ENCODE measurements at places on chromosomes 3 and 15.
A peak's percentile ranks its signal among the peaks of the same experiment; 100 is the strongest.

DNA sequence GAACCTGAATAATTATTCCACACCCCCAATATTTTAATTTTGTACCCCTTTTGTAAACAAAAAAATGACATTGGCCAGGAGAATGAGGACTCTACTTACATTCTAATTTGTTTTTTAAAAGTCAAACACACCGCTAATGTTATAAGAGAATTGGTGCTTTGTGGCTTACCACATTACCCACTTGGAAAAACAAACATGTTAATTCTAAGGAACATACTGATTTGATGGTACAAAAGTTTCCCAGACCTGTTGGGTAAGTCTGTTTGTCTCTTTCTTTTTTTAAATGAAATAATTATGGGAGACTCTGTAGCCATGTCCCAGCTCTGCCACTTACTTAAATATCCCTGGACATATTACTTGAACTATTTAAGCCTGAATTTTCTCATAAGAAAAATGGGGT, 352.5 kb upstream of the C2CD4B start:
- DNase-seq = no peak

GRCh38 chr15:90691982-90692773, 25.0 kb upstream of the BLM start:
- no peak for DNase-seq

DNA sequence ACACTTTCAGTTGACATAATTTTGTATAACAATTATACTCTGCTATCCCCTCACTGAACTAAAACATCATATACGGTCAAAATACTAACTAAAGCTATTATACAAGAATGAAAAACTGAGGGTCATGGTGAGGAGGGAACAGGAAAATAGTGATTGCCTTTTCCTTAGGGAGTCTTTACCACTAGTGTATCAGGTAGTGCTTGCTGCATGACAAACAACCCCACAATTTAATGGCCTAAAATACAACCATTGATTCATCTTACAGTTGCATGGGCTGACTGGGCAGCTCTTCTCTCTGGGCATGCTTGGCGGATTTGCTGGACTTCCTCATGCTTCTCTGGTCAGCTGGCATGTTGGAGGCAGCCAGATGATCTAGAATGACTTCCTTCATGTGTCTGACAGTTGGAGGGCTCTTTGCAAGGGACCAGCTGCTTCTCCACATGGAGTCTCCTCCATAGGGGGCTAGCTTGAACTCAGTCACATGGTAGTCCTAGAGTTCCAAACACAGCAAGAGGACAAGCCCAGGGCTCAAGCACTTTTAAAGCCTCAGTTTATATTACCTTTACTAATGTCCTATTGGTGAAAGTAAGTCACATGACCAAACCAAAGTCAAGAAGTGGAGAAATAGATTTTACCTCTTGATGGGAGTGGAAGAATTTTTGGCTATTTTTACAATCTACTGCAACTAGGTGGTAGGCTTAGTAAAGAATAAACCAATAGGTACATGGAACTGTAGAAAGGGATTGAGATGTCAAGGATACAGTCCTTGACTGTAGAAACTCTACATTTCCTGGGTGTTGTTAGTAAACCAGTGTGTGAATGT, 18.8 kb downstream of the THAP10 start:
- DNase-seq = no peak

DNA sequence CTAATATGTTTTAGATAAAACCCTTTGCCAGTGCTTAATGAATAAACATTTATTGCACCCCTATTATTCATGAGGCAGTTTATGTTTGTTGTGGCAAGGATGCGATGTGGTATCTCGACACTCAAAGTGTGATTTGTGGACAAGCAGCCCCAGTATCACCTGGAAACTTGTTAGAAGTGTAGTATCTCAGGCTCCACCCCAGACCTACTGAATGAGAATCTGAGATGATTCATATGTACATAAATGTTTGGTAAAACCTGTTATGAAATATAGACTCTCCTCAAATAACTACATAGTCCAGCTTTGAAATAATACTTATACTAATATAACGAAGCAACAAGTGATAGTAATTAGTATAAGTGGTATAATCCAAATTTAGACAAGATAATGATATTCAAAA, 914.8 kb downstream of the TUSC7 start:
- DNase-seq = no peak

GRCh38 chr15:70258369-70259027, 160.8 kb upstream of the TLE3 start:
- no peak for DNase-seq

GRCh38 chr3:184742676-184743135, 30.8 kb upstream of the MAGEF1 start:
- DNase-seq = no peak

- DNase-seq = no peak
These were observed 71.8 kb upstream of the FHIT start for GRCh38 chr3:61323094-61323493.

DNA sequence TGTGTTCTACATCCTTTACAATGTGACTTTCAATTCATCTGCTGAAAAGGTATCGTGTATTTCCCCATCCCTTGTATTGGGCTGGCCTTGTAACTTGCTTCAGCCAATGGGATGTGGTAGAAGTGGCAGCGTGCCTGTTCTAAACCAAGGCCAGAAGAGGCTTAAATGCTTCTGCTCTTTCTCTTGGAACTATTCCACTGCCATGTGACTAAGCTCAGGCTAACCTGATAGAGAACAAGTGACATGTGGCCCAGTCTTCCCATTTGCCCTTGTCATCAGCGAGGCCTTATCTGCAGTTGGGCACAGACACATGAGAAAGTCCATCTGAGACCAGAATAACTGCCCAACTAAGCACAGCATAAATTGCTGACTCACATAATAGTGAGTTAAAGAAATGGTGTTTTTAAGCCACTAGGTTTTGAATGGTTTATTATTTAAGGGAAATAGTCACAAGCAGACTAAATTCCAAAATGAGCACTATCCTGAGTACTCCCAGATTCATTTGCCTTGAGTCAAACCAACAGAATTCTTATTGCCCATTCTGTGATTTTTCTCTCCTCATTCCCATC, 230.2 kb downstream of the CPNE4 start:
- no peak for DNase-seq

GRCh38 chr15:96343113-96344059, 12.9 kb downstream of the NR2F2 start:
- DNase-seq = no peak

GRCh38 chr3:185366913-185367312, 4.0 kb downstream of the MAP3K13 start:
- no peak for DNase-seq

GRCh38 chr3:24513463-24513862, 18.8 kb upstream of the THRB start:
- DNase-seq = no peak

DNA sequence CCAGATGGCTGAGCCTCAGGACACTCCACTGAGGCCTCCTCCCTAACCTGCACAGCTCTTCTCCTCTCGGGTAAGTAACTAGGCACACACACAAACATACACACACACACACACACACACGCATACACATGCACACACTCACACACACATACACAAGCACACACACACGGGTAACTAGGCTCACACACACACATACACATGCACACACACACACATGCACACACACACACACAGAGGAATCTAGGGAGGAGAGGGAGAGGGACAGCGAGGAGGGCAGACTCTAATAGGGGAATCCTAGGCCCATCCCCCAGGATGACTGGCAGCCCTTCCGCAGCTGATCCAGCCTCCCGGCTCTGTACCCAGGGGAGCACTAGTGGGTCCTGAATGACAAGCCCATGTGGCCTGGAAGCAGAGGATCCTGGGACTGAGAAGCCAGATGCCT, 177.4 kb upstream of the LINGO1 start:
- DNase-seq = peak; percentile 50

DNA sequence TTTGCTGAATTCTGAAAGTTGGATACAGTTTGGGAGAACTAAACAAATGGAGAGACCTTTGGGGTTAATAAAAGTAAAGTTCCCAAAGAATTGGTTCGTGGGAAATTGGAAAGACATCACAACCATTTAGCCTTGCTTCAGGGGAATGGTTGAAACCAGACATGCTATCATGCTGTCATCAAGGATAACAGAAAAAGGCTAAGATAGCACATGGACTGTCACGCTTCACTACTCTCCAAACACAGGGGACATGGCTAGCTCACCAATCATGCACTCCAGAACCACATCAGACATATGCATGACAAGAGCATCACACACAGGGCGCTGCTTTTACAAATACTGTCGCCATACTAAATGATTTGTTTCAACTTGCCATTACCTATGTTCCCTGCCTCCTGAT, 671.7 kb upstream of the ROBO1 start:
- DNase-seq = no peak

- no peak for DNase-seq
These were observed 150.2 kb downstream of the IMPG2 start for GRCh38 chr3:101170062-101170771.

GRCh38 chr3:137330246-137330645, 372.5 kb downstream of the IL20RB start:
- no peak for DNase-seq

DNA sequence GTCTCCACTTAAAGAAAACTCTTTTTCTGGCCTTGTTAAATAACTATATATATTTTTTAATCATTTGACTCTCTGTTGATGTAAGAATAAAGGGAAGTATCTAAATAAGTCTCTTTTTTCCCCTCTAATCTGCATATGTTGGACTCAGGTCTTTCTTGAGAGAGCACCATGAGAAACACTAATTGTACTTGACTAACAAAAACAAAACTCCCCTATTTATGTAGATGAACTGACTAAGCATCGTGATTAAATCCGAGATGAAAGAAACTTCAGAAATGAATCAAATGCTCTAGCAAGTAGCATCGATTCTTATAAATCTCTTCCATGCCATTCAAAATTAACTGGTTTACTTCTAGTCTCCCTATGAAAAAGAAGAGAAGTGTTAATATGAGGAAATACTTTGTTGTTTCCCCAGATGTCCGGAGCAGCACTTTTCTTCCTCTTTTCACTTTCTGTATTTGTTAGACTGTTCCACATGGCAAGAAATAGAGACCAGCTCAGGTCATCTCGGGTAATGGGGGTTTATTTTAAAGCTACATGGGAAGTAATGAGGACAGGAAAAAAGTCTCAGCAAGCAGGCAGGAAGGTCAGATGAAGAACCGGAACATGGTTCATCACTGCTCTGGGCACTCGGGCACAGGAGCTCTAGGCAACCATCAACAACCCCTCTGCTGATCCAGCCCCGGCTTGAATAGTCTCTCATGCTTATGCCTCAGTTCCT, 288.3 kb downstream of the CNTN6 start:
- no peak for DNase-seq

DNA sequence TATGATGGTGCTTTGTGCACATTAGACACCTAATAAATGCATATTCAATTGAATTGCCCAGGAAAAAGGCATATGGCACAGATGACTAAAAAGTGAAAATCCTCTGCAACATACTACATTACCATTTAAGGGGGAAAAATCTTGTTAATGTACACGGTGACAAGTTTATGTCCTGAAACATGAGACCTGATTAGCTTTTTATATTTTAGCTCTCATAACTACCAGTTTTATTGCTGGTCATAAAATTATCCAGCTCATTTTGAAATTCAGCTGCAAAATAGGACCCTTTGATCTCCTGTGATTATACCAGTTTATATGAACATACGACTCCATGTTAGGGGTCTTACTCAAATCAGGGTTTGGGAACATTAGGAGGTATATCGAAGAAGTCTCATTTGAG, 684.6 kb upstream of the CCDC54 start:
- no peak for DNase-seq

DNA sequence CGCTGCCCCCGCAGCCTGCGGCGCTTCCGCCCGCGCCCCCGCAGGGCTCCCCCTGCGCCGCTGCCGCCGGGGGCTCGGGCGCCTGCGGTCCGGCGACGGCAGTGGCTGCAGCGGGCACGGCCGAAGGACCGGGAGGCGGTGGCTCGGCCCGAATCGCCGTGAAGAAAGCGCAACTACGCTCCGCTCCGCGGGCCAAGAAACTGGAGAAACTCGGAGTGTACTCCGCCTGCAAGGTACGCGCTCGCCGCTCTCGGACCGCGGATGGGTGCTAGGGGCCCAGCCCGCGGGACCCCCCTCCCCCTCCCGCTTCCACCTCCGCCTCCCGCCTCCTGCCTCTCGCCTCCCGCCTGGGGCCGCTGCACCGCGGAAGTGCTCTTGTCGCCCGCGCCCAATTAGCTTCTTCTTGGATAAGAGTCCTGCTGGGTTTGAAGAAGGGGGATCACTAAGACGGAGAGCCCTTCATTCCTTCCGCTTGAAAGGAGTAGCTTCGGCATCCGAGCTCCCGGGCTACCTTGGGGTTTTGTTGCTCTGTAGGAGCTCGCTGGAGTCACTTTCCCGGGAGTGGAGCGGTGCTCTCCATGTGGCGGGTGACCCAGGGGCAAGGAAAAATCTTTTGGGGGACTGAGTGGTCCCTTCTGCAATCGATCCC, 426 bp downstream of the KAT2B start:
- peak; percentile 87 for DNase-seq

GRCh38 chr15:74464897-74465296, 3.9 kb upstream of the UBL7 start:
- no peak for DNase-seq

GRCh38 chr15:36924034-36924433, 176.3 kb downstream of the MEIS2 start:
- no peak for DNase-seq

DNA sequence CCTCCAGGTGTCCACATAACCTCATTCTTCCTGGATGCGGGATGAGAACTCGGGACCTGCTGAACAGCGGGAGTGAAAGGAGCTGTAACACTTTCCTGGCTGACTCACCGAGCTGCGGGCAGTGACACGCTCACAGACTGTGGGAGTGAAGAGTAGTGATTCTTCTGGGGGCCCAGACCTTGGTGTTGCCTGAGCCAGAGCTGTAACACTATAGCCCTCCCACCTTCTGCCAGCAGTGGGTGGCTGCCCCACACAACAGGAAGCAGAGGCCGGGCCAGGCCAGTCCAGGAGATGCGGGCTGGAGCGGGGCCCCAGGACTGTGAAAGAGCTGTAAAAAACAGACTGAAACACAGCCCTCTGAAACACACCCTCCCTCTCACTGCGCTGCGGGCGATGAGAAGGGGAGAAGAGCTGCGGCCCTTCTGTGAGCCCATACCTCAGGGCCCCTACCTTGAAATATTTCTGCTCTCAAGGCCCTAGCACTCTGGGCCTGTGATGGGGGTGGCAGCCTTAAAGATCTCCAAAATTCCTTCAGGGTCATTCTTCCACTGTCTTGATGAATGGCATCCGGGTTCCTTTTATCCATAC, 464.0 kb upstream of the CCDC54 start:
- DNase-seq = no peak

GRCh38 chr3:175338775-175339535, 479.8 kb downstream of the NAALADL2 start:
- DNase-seq = no peak

DNA sequence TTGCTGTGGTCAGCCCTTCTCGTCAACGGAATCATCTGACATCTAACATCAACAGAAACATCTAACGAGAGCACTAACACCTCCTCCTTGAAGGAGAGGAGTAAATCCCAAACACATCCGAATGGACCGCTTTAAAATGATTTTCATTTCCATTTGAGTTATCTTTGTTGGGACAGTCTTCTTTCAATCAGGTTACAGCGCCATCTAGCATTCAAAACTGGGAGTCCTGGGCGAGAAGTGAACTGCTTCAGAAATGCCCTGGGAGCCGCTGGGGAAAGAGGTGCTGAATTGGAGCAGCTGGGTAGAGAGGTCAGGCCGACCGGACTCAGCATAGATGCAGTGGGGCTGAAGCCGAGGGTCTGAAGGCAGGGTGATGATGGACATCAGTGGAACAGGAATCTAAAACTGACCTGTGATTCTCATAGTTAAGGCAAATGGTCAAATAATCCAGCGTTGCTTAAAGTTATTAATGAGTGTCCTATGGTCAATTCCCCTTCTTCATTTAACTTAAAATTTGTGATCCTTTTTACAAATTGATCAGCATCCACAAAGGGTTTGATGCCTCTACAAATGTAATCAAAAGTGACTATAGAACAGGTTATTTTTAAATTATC, 170.0 kb upstream of the NDN start:
- peak; percentile 74 for DNase-seq

- no peak for DNase-seq
These were observed 64.4 kb upstream of the SKOR1 start for GRCh38 chr15:67760901-67761300.

All from D341Med (cell line).